ENCODE measurements at places on chromosomes 5 and 9.

DNA sequence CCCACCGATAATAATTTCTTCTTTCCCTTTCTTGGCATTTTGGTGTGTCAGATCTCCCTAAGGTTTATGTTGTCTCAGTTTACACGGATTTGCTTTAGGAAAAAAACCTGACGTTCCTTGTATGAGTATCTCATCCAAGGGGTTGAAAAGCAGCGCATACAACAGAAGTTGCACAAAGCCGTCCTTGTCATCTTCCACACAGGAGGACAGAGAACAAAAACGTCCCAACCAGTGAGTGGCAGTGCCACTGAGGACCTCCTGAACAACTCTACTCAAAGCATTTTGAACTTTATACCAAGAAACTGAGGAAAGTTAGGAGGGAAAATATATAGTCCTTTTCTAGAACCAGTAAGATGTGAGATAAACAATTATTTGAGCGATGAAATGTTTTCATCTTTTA, 547.0 kb downstream of the PDE4D start:
- DNase-seq = no peak

- no peak for DNase-seq
Measured at GRCh38 chr5:134083517-134083916, 31.0 kb upstream of the TCF7 start.

- no peak for DNase-seq
Measured at GRCh38 chr9:81650586-81651515, 38.5 kb downstream of the TLE1 start.

DNA sequence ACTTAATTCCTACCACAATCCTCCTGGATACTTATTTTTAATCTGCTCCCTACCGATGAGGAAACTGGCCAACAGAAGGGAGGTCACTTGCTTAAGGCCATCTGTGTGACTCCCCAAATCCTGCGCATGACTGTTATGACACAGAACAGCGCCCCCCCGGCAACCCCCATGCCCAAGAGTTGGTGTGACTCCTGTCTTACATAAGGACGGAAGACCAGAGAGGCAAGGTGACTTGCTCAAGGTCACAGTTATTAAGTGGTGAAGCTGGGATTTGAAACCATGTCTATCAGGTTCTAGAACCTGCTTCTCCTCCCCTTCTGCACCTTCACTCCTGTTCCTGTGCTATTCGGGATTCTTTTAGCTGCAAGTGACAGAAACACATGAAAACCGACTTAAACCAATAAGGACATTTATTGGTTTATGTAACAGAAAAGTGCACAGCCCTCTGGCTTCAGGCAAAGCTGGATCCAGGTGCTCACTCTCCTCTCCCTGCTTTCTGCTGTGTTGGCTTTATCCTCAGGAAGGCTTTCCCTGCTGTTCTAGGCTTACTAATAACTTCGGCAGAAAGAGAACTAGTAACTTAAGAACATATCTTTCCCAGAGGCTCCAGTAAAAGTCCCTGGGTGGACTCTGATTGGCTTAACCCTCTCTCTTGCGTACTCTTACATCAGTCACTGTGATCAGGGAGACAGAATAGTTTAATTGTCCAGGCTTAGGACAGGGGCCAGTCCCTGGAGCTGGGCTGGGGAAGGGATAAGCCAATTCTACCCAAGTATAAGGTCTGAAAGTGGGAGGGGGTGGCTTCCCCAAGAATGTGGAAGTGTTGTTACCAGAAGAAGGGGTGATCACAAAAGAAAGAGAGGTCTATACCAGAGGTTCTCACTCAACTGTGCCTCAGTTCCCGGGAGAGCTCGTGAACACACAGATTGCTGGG, 43.7 kb downstream of the FGF18 start:
- no peak for DNase-seq

GRCh38 chr5:20562544-20562943, 574.5 kb upstream of the CDH18 start:
- no peak for DNase-seq

DNA sequence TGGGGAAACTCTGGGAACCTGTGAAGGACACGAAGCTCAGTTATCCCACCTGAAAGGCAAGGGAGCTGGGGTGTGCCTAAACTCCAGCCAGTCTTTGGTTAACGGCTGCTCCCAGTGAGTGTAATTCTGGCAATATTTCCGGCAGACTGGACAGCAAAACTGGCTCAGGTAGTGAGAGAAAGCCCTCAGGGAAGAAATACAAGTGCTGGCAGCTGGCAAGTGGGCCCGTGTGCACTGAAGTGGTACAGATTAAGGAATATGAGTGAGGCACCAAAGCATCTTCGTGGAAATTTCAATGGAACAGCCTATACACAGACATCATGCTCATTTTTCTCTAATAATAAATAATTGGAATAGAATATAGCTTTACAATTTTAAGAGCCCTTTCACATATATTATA, 56.2 kb downstream of the ABHD17B start:
- DNase-seq = no peak

DNA sequence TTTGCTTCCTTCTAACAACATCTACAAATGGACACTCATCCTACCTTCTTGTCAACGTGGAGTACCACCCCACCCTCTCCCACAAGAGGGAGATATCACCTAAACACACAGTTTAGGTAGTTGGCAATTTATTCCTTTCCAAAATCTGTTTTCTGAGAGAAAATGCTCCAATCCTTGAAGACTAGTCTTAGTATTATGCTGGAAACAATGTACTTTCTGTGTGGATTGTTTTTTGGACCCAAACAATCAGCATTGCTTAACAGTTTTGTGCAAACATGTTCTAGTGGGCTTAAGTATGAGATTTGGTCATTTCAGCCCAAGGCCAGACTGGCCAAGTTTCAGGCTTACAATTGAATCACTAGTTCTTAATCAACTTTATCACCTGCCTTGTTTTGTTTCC, 359.1 kb downstream of the ARHGEF28 start:
- DNase-seq = no peak

DNA sequence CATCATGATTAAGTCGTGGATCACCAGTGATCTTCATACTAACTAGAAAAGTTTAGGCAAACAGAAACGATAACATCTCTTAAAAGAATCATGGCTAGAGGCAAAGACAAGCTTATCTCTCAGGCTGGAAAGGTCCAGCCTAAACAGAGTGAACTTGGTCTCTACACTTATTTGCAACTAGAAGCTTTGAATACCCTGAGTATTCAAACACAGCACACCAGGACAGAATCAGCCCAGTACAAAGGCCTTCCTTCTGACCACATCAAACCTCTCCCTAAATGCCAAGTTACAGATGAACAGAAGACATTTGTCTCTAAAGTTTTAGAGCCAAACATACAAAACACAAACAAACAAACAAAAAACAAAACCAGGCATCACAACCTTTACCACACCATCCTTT, 57.2 kb downstream of the ELAVL2 start:
- no peak for DNase-seq

- DNase-seq = no peak
Measured at GRCh38 chr5:55934115-55934613, 60.6 kb downstream of the IL6ST start.

- no peak for DNase-seq
Measured at GRCh38 chr5:39577529-39577928, 152.7 kb upstream of the DAB2 start.

- no peak for DNase-seq
Measured at GRCh38 chr5:110572729-110573128, 153.7 kb downstream of the TMEM232 start.

DNA sequence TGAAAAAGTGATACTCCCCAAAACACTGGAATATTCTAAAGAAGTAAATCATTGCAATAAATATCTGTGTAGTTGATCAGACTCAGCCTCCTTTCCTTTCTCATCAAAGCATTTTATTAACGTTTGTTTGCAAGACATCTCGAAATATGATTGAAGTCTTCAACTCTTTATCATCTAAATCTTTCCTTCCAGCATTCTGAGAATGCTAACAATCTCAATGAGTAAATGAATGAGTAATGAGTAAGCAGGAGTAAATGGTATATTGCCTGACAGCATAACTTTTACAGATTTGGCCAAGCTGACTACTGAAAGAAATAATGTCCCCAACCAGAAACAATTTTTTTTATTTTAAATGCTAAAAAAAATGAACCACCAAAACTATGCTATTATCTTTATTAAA, 157.1 kb downstream of the SLCO4C1 start:
- no peak for DNase-seq

DNA sequence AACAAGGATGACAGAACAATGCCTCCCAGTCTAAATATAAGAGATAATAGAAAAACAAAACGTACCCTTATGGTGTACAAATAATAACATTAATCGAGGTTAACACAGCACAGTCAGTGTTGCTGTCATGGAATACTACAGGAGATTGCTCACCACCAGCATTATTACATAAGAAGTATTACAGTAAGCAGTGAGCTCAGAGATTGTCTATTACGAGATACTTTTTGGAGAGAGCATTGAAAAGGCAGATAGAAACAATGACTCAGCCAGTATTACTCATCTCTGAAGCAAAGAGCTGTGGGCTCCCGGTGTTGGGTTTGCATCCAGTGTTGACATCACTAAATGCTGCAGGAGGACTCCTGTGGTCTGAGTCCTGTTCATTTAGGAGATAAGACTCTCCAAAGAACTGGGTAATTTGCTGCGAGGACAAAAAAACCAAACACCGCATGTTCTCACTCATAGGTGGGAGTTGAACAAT, 191.9 kb upstream of the SEMA6A start:
- no peak for DNase-seq

DNA sequence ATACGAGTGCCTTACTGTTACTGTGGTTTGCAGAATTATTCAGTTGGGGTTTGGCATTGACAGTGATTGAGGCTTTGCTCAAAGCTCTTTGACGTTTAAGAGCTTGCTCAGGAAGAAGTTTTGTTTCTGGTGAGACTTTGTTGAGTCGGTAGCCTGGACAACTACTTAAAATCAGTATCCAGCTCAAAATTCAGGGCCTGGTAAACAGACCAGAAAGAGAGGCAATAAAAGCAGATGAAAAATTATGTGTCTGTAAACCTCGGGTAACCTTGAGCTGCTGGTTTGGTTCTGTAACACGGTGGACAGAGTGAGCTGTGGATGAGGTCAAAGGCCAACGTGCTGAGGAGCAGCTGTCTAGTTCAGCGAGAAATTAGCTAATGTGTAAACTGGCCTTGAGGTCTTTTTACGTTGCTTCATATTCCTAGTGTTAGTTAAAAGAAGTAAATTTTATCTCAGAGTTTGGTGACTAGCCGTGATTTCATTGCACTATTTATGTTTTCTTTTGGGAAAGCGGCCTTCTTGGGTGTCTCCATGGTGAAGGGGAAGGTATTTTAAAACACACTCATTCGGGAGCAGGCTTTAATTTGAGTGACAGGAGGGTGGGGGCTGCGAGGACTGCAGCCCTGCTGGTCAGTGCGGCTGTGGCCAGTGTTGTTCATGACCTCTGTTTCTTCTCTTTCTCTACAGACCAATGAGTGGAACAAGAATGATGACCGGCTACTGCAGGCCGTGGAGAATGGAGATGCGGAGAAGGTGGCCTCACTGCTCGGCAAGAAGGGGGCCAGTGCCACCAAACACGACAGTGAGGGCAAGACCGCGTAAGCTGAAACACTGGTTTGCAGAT, 82.0 kb upstream of the TTC23L start:
- no peak for DNase-seq

- no peak for DNase-seq
Measured at GRCh38 chr9:131781069-131781468, 41.2 kb upstream of the RAPGEF1 start.

GRCh38 chr9:130372057-130372456, 72.7 kb upstream of the ASS1 start:
- DNase-seq = no peak

DNA sequence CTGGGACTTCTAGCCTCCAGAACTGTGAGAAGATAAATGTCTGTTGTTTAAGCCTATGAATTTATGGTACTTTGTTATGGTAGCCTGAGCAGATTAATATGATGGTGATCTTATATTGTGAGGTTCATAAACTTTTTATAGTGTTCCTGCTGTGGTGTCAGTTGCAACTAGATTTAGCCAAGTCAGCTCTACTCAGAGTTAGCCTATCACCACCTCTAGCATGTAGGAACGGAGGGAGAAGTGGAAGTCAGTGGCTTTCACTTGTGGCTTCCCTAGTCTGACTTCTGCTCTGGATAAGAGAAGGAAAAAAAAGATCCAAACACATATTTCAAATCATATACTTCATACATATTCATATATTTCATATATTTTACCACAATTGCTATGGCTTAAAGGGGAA, 6.6 kb downstream of the POC5 start:
- DNase-seq = no peak

GRCh38 chr5:54721116-54721515, 203.6 kb downstream of the SNX18 start:
- no peak for DNase-seq

GRCh38 chr5:143170104-143170503, 233.4 kb downstream of the NR3C1 start:
- DNase-seq = no peak

- no peak for DNase-seq
Measured at GRCh38 chr5:81393430-81393782, 528 bp downstream of the ACOT12 start.

GRCh38 chr5:685262-686171, 7.6 kb downstream of the TPPP start:
- DNase-seq = peak; percentile 80

GRCh38 chr5:161446655-161447054, 99.9 kb downstream of the GABRB2 start:
- no peak for DNase-seq

- DNase-seq = no peak
Measured at GRCh38 chr5:73652391-73652790, 26.4 kb downstream of the ARHGEF28 start.

DNA sequence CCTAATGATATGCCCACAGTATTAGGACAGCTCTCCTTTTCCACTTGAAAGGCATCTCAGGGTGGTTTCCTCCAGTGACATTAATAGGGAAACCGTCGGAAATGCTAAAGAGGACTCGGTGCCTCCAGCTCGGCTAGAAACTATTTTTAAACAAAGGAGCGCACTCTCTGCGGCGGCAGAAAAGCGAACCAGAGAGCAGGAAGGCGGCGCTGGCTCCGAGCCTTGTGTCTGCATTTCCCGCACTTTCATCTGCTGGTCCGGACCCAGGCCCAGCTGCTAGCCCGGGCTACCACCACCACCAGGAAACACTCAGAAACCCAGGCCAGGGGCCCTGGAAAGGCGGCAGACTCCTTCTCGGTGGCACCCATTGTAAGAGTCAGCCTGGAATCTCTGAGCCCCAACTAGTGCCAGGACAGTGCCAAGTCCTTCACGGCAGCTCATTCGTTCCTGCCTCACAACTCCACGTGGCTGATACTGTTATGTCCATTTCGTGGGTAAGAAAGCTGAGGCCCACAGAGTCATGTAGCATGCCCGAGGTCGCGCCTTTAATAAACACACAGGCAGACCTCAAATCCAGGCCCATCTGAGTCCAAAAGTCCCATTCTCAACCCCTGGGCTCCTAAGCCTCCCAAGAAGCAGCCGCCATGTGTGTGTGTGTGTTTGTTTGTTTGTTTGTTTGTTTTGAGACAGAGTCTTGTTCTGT, 73.9 kb downstream of the VAV2 start:
- no peak for DNase-seq

DNA sequence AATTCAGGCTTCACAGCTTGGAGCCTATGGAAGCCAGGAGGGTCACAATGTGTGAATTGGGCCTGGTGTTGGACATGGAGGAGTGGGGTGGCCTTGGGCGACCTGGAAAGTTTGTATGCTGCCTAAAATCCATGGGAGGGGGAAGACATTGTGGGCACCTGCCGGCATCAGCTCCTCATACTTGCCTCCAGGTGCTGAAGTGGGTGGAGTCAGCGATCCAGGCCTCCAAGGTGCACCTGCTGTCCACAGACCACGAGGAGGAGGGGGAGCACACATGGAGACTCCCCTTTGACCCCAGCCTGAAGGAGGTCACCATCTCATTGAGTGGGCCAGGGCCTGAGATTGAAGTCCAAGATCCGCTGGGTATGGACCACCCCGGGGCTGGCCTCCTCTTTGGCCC, 29.1 kb downstream of the HMCN2 start:
- DNase-seq = no peak
